ENCODE measurements at places on chromosomes 7 and 10.

- no peak for DNase-seq
Measured at GRCh38 chr7:44322631-44323363, 2.6 kb downstream of the CAMK2B start.

DNA sequence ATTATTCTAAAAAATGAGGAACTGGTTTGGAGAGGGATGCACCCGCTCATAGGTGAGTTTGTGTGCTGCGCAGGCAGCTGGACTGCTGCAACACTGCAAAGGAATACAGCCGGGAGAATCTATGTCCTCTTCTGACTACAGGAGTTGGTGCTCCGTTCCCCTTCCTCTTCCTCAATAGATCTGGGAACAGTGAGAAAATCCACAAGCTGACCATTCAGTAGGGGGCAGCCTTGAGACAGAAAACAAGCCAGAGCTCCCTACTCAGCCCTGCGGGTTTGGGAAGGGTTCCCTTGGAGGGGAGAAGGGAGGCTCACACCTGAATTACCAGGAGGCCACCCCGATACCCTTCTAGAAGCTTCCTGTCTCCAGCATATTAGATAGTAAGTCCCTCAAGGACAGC lies 87.3 kb upstream of the FOXI2 start:
- DNase-seq: no peak

DNA sequence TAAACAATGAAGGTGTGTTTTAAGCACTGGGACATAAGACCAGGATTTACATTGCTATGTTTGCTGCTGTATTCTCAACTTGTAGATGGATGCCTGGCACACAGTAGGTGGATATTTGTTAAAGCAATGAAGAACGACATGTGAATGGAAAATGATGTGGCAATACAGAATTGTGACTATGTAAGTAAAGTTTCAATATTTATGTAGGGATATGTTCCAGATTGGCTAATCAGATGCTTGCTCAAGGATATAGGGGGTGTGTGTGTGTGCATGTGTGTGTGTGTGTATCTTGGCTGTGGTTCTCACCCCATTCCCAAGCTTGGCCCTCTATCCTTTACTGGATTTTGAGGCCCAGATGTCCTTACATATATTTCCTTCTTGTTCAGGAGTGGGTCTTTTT lies 42.7 kb upstream of the LAMB1 start:
- no peak for DNase-seq

- DNase-seq: no peak
Measured at GRCh38 chr10:35834877-35835494, 192.9 kb upstream of the FZD8 start.

DNA sequence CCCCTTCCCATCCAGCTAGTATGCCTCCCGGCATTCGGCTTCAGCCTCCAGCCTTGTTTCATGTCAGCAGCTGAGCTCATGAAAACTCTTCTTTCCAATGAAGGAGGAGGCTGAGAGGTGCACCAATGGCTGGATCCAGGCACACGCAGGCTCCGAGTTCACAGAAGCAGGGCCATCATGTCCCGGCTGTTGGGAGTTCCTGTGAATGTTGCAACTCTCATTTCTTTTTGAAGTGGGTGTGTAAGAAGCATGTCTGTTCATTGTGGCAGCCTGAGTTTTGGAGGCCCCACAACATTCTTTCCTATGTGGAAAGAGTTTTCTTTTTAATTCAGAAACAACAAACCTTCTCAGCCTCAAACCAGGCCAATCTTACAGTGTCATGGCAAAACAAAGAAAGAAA lies 89.7 kb downstream of the PTPRE start:
- DNase-seq: no peak

DNA sequence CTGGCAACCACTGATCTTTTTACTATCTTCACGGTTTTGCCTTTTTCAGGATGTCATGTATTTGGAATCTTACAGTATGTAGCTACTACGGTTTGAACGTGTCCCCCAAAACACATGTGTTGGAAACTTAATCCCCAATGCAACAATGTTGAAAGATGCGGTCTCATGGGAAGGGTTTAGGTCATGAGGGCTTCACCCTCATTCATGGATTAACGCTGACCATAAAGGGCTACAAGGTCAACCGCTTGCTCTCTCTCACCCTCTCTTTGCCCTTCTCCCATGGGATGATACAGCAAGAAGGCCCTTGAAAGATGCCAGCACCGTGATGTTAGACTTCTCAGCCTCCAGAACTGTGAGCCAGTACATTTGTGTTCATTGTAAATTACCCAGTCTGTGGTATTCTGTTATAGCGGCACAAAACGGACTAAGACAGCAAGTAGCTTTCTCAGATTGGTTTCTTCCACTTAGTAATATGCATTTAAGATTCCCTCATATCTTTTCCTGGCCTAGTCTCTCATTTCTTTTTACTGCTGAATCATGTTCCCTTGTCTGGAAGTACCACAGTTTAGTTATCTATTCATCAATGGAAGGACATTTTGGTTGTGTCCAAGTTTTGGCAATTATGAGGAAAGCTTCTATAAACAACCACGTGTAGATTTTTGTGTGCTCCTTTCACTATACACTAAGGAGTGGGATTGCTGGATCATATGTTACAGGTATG lies 3.0 kb upstream of the CRYGN start:
- no peak for DNase-seq

DNA sequence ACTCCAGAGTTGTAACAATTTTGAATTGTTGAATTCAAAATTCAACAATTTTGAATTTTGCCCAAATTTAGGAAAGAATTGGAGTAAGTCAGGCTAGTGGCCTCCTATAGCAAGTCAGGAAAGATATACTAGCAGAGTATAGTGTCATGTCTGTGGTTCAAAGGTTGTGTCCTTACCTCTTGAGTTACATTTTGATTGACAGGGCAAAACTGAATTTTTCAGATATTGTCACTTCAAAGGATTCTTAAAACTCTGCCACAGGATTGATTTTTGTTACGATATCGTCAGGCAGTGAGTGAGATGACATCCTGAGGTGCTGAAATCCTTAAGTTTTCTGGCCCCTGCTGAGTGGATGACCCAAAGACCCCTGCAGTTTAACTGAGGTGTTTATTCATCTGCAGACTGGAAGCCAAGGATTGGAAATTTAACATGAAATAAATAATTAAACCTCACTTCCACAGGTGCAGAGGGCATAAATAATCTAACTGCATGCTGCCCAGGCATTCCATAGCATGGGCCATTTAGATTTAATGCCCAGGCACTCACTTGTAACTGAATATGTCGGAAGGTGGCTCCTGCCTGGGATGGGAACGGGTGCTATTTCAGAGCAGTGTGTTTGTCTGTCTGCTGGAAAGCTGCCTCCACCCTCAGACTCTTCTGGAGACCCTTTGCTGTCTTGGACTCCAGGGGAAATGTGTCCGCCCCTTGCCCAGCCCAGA lies 50.8 kb downstream of the RBM20 start:
- DNase-seq: no peak

DNA sequence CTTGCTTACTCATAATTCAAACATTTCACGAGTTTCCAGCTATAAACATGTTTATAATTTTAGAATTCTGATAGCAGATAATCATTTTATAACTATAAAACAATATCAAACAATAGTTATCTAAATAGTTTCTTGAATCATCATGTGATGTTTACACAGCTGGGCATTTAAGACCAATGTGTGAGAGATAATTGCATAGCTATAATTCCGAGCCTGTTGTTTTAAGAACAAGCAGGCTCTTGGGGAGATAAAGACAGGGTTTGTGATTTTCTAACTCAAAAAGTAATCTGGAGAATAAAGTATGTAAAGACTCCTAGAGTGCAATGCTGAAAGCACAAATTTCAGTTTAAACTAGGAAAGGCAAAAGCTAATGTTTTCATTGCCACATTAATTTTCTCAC lies 331.2 kb downstream of the LRRTM3 start:
- no peak for DNase-seq

GRCh38 chr10:132665946-132666704 lies 119.8 kb downstream of the NKX6-2 start:
- no peak for DNase-seq

GRCh38 chr7:30800785-30801252 lies 29.6 kb downstream of the MINDY4 start:
- peak; percentile 65 for DNase-seq

GRCh38 chr10:1598393-1599153 lies 138.8 kb downstream of the ADARB2 start:
- no peak for DNase-seq

GRCh38 chr7:80133361-80134114 lies 1.1 kb upstream of the GNAI1 start:
- DNase-seq: no peak

GRCh38 chr7:50641442-50642405 lies 76.5 kb upstream of the DDC start:
- DNase-seq: no peak

- no peak for DNase-seq
Measured at GRCh38 chr7:135359615-135360014, 126.0 kb downstream of the STRA8 start.

- no peak for DNase-seq
Measured at GRCh38 chr10:44995914-44996669, 4.6 kb upstream of the ZNF22 start.

GRCh38 chr10:71294091-71294561 lies 24.9 kb upstream of the SLC29A3 start:
- no peak for DNase-seq

DNA sequence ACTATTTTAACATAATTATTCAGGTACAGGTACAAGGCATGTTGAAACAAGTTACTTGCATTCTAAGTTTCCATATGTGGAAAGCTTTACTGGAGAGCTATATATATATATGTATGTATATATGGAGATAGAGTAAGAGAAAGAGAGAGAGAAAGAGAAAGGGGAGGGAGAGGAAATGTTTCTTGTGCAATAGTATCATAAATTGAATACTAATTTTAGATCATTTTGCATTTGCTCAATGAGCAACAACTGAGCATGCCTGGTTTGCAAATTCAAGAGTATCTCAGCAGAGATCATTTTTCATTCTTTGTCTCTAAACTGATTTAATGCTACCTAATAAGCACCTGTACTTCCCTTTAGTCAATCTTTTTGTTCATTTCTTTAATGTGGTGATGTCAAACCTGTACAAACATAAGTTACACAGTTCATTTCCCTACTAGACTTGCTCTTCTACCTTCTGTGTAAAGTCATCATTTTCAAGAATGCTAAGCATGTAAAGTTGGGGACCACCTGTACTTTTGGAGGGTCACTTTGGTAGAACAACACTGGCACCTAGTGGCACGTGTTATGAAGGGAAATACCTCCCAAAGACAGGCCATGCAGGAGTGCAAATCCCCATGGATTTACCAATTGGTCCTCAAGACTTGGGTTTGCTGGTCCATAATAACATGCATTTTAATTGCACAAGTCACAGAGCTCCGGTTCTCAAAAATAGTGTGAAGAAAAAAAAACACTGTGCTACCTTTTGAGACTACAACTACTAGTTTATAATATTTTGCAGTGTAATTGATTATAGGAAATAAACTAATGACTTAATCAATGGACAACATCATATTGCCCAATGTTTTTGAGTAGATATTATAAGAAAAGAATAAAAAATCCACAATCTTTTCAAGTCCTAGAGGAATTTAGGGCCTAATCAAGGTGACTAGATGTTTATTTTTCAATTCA lies 431.2 kb upstream of the IGFBP3 start:
- no peak for DNase-seq

- DNase-seq: no peak
Measured at GRCh38 chr7:137850972-137851945, 4.5 kb upstream of the DGKI start.

DNA sequence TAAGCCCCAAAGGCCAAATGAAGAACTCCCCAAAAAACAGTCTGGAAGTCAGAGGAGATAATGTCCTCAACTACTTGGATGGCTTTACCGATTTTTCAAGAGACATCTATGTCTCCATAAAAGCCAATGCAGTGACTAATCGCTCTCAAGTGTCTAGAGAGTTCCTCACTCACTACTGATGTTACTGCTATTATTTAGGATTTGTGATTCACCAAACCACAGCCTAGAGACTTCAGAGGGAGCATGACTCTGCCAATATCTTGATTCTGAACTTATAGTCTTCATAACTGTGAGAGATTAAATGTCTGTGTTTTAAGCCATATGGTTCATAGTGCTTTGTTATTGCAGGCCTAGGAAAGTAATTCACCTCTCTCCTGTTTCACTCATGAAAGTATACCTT lies 160.2 kb downstream of the IPMK start:
- DNase-seq: no peak

GRCh38 chr7:135862586-135863340 lies 114.2 kb upstream of the FAM180A start:
- peak; percentile 46 for DNase-seq

DNA sequence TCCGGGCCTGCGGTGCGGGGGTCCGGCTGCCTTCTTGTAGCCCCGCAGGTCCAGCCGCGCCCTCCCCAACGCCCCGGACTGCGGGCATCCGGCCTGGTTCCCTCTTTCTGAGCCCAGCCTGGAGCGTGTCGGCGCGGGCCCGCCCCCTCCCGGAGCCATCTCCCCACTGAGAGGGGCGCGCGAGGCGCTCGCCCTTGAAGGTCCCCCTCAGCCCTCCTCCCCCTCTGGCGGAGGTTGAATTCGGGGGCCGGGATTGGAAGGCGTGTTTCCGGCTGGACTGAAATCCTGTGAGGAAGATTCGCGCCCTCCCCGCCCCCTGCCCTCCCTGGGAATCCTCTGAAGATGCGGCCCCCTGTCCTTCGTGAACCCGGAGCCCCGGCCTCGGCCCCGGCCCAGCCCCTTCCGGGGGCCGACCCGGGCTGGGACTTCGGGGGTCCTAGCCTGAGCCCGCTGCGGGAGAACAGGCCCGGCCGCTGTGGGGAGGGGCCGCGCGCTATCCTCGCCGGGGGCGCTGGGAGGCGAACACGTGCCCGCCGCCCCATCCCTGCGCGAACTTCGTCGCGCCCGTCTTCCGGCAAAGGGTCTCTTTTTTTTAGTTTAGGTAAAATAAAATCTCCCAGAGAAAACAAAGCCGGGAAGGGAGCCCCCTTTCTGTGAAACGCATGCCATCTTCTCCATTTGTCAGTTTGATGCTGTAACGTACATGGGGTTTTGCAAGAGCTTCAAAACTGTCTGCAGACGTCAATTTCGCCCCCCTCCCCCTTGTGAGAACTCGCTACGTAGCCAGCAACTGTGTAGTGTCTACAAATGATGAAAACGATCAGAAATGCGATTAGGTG lies 636 bp downstream of the PDCD4 start:
- DNase-seq: no peak

DNA sequence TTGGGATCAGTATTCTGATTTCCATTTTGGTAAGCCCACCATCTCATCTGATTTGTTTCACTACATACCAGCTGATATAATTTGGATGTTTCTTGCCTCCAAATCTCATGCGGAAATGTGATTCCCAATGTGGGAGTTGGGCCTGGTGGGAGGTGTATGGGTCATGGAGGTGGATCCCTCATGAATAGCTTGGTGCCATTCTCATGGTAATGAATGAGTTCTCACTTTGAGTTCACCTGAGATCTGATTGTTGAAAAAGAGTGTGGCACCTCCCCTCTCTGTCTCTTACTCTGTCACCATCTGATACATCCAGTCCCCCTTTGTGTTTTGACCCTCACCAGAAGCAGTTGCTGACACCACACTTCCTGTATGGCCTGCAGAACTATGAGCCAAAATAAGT lies 347.3 kb downstream of the ARL4A start:
- DNase-seq: no peak

- DNase-seq: peak; percentile 29
Measured at GRCh38 chr7:108376206-108376605, 80.0 kb downstream of the NRCAM start.

GRCh38 chr10:102651455-102652169 lies 7.3 kb downstream of the TRIM8 start:
- DNase-seq: no peak

Data from NCI-H2107 (cell line).